HT1080 (cell line): ENCODE measurements at places on chromosomes 16 and 17. TPM values are rescaled to one million over a fixed set of nuclear protein-coding genes. Genes with fewer than 3 reads are reported as not detected.

- no peak for DNase-seq
Observed at GRCh38 chr17:14156689-14157088, 80.0 kb downstream of the CDRT15 start.

DNA sequence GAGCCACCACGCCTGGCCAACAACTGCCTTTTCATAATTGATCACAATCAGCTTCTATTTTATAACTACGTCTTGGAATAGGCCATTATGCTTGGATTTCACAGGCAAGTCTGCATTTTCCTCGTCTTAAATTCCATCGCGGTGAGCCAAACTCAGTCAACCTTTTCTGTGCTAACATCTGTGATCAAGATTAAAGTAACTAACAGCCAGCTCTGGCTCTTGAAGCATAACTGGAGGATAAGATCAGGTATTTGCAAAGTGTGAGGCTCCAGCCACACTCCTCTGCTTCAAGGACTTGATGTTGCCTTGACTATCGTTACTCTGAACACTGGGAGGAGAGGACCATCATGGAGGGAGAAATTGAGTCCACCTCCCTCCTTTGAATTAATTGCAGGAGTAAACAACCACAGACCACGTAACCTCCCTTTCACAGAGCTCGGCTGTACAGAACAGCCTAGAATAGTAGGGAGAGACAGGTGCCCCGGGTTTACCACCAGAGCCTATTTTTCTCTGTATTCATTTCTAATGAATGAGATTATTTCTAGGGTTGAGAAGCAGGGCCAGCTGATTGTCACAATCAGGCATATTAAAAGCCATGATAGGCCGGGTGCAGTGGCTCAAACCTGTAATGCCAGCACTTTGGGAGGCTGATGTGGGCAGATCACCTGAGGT lies 143.0 kb downstream of the XYLT1 start:
- DNase-seq, result no peak

- DNase-seq, result peak; percentile 87
Observed at GRCh38 chr17:15257258-15257788, 7.8 kb downstream of the PMP22 start.

- no peak for DNase-seq
Observed at GRCh38 chr17:57108671-57109392, 23.8 kb downstream of the AKAP1 start.

DNA sequence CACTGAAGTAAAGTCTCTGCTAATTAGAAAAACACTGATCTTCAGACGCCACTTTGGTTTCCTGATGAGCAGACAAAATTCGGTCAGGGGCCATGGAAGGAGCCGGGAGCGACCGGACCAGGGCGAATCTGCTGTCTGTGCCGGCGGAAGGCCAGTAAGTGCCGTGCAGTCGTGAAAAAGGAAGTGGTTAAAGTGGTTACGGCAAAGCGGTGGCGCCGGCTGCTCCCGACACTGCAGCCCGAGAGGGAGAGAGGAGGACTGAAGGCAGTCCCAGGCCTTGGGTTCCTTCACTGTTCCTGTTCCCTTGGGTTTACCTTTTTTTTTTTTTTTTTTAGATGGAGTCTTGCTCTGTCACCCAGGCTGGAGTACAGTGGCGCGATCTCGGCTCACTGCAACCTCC lies 17.3 kb upstream of the HEXD start:
- DNase-seq, result no peak

GRCh38 chr17:76000016-76000754 lies 470 bp upstream of the CDK3 start:
- DNase-seq, result no peak

DNA sequence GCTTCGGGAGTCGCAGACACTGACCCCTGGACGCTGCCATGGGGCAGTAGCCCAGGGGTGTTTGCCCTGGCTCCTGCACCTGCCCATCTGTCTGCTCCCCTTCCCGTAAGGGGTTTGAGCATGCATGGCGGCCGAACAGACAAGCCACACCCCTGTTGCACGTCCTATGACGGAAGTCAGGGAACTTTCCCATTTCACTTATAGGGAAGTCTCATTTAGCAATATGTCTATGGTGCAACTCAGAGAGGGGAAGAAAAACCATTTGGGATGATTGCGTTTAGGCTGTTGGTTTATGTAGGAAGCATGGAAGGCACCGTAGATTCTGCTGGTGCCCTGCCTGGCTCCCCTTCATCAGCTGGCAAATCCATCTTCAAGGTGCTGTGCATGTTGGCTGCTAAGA lies 112.5 kb downstream of the HAPSTR1 start:
- no peak for DNase-seq

GRCh38 chr17:37230633-37231032 lies 145.2 kb upstream of the C17orf78 start:
- no peak for DNase-seq

- DNase-seq, result no peak
Observed at GRCh38 chr17:82019690-82020571, 2.7 kb downstream of the CENPX start.

Gene MYO15B
- 0.93 and 1.4 TPM in 2 replicates for total RNA-seq

Gene ABCA9
- total RNA-seq, result not detected in 2 replicates

Gene KCNJ18
- 0.07 TPM in 1 of 2 replicates, not detected in the other for total RNA-seq

Gene AURKB
- total RNA-seq, result 147 and 161 TPM in 2 replicates

Gene PLCG2
- total RNA-seq, result 1.9 and 3.2 TPM in 2 replicates

Gene GPR142
- total RNA-seq, result not detected in 2 replicates

Gene MILR1
- 7.3 and 8.2 TPM in 2 replicates for total RNA-seq

Gene EMC6
- total RNA-seq, result 36.8 and 69.7 TPM in 2 replicates

Gene USP6
- under 0.01 TPM in 1 of 2 replicates, not detected in the other for total RNA-seq

Gene NUFIP2
- total RNA-seq, result 23.6 and 34.0 TPM in 2 replicates
